ENCODE measurements at places on chromosomes 1 and 21.

DNA sequence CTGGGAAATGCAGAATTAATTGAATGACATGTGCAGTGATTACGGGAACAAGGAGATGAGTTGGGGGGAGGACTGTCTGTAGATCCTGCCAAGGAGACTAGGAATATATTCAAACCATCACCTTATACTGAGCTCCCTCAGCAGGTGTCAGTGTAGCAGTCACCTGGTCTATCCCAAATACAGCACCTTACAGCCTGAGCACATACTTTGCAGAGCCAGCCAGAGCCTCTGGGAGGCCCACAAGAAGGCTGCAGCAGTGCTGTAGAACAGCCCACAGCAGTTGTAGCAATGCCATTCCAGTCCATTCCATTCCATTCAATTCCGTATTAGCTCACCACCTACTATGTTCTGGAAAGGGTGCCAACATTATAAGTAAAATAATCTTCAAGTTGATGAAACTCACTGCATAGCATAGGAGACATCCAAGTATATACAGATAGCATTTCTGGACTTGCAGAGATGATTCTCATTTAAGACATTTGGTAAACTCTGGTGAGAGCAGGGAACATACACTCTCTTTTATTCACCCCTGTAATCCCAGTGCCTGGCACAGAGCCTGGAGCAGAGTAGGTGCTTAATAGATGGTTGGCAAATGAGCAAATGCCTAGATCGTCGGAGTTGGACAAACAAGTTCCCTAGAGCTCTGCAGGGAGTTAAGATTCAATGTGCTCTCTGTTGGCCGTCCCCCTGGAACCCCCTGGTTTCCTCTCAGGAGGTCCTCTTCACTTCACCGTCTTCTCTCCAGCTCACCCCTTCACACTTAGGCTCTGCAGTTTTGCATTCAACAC, 44.7 kb downstream of the KCNC4 start:
- no peak for DNase-seq

DNA sequence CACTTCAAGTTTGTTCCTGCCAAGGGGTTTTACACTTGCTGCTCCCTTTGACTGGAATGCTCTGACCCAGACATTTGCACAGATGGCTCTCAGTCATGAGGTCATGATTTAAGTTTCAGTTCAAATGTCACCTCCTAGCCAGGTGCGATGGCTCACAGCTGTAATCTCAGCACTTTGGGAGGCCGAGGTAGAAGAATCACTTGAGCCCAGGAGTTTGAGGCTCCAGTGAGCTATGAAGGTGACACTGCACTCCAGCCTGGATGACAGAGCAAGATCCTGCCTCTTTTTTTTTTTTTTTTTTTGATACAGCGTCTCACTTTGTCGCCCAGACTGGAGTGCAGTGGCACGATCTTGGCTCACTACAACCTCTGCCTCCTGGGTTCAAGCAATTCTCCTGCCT, 4.5 kb upstream of the ZMYM4 start:
- no peak for DNase-seq

GRCh38 chr1:205577874-205578658, 53.7 kb downstream of the ELK4 start:
- no peak for DNase-seq

- no peak for DNase-seq
Observed at GRCh38 chr1:114435088-114435715, 75.8 kb downstream of the TRIM33 start.

GRCh38 chr1:110390692-110391245, at the start of gene SLC16A4:
Gene SLC16A4, minus strand, starts transcription at chr1:110391026. Its CDS starts 1,703 bp downstream, at chr1:110389323.
- no peak for DNase-seq

DNA sequence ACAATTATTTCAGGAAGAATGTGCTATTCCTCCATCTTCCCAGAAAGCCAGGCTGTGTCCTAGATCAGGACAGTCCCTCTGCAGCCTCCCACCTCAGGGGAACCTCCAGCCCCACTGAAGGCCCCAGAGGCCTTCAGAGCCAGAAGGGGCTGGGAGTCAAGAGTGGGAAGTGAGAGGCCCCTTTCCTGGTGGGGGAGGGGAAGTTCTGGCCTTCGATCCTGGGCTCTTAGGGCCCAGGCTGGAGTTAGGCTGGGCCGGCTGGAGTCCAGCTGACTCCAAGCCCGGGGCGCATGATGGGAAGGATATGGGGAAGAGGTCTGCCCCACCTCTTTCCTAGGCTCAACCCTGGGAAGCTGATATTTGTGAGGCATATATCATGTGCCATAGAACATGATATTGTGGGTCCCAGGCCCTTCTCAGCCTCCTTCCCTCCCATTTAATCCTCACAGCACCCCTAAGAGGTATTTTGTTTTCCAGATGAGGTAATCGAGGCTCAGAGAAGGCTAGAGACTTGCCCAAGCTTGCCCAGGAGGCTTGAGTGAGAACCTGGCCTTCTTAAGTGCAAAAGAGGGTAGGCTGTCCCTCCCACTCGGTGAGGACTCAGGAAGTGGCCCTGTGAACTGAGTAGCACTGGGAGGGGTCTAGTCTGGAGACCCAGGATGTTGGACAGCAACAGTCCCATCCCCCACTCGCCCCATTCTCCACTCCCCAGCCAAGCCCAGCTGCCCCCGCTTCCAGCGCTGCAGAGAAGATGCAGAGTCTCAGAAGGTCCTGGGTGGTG, 18.6 kb upstream of the HSPG2 start:
- no peak for DNase-seq

DNA sequence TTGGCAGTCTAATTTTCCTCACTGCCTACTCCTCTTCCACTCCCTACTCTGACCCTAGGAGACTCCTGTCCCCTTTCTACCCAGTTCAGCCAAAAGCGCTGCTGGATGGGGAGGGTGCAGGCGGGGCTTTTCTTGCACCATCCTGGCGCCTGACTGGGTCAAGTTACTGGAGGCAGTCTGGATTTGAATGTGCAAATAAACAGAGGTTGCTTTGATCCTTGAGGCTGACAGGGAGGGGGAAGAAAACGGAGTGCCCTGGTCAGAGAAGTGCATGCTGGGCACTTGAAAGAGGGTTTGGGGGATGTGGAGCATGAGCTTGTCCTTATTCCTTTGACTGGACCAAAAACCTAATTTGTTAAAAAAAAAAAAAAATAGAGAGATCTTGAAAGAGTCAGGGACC, 76.8 kb upstream of the SOX13 start:
- no peak for DNase-seq

GRCh38 chr1:119485201-119485600, 21.8 kb upstream of the HSD3B1 start:
- no peak for DNase-seq

DNA sequence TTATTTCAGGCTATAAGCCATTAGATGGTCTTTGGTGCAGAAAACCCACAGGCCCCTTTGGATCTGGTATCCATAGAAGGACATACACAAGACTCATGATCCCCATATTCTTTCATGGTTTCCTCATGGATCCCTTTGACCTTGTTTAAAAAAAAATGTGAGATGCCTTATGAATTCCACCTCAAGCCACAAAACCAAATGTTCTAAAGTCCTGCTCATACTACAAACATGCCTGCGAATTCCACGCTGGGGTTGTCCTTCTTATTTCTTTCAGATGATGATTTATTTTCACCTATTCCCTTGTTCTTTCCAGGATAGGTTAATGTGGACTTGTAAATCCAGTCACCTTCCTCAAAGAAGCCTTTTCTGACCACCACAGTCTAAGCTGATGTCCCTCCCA, 256.9 kb upstream of the DPYD start:
- no peak for DNase-seq

GRCh38 chr1:154837034-154837671, 32.9 kb downstream of the KCNN3 start:
- DNase-seq, result no peak

- DNase-seq, result no peak
Observed at GRCh38 chr1:11847667-11848372, at the start of gene NPPA. Gene NPPA, minus strand, starts transcription at chr1:11847783. Its CDS starts 99 bp downstream, at chr1:11847684.

- DNase-seq, result no peak
Observed at GRCh38 chr1:67771152-67771551, 62.1 kb downstream of the GNG12 start.

DNA sequence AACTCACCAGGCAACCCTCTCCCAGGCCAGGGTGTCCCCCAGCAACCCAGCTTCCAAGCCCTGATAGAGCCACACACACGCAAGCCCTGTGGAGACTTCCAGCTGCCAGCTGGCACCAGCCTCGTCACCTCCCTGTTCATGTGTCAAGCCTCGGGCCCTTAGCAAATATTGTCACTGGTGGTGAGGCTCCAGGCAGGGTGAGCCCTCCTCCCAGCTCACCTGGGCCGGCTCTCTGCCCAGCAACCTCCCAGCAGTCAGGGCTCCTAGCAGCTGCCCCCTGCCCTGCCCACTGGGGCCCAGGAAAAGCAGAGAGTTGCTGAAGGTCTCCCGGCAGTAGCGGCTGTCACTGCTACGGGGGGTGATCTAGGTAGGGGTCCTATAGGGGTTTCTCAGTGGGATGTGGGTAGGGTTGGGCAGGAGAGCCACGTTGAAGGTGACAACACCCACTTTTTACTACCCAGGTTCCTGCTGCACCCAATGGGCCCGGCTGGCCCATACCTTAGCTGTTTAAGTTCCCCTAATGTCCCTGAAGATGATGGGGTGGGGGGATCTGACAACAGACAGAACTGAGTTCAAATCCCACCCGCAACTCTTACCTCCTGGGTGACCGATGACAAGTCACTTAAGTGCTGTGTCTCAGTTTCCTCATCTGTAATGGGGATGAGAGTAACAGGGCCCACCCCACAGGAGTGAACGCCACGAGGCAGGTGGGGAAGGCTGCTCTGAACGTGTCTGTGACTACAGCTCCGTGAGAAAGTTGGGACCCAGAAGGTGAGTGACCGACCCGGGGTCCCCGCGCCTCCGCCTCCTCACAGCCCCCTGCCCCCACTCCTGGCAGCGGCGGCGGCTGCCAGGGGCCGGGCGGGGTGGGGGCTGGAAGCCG, 678 bp downstream of the TTC39A start:
- no peak for DNase-seq

DNA sequence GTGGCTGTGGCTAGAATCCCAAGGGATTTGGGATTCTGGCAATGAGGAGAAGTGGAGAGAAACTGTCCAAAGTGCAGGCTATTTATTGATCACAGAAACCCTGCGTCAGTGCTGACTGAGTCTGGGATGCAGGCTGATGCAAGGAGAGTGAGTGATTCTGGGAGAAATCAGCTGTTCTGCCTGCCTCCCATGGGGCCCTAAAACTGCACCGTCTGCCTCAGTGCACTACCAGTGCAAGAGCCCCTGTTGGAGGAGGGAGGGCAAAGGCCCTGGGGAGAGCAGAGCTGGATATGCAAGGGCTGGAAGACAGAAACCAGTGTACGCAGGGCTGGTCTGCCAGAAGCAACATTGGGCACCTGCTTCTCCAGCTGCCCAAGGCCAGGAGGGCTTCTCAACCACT, 42.6 kb downstream of the C1orf198 start:
- no peak for DNase-seq

DNA sequence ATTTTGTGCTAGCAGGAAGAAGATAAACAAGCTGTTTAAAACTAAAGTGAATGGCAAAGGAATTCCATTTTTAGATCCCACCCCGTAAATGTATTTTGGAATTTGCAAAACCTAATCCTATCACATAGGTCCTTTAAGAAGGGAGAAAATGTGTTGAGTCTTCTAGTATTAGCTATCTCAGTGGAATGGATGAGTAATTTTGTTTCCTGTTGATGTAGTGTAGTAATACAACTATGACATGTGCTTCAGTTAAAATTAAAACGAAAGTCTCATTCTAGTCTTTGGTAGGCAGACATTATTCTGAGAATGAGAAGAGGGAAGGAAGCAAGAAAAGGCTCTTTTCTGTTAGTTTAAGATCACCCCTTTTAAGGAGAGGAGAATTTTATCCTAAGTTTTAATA, 265.9 kb upstream of the C1orf105 start:
- DNase-seq, result no peak

DNA sequence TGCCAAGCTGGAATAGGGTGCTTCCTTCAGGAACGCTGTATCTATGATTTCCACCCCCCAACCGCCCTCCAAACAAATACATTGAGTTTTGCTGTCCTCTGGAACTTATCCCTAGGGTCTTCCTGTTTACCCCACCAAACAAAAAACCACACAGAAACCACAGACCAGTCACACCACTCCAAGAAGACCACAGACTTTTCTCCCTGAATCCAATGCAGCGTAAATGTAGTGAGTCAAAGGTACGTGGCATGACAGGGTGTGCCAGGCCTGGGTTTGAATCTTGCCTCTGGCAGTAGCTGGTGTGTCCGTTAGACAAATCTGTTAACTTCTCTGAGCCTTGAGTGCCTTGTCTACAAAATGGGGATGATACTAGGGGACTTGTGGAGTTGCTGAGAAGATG, 27.8 kb downstream of the ASAP3 start:
- no peak for DNase-seq

DNA sequence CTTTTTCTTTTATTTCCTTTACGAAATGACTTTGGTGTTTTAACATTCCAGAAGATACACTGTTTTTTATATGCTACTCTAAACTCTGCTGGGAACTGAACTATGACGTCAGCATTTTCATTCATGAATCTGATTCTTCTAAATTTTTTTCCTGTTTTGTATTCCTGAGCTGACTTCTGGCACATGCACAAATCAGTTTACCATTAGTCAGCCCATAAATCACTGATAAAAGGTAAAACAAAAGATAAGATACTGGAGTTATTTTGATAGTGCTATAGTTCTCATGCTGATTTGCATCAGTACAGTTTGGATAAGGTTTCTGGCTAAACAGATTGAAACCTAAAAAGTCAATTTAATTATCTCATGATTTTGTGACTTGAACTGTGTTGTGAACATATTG, 10.4 kb downstream of the CAMTA1 start:
- no peak for DNase-seq

DNA sequence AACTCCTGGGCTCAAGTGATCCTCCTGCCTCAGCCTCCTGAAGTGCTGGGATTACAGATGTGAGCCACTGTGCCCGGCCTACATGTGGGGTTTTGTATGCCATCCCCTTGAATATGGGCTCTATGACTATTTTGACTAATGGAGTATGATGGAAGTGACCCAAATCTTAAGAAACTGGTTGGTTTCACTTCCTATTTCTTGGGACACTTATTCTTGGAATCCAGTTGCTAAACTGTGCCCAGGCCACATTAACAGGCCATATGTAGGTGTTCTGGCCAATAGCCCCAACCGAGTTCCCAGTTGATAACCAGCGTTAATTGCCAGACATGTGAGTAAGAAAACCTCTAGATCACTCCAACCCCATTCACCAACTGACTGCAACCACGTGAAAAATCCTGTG, 36.3 kb upstream of the CLIC4 start:
- no peak for DNase-seq

GRCh38 chr1:180092931-180093650, 61.6 kb upstream of the QSOX1 start:
- DNase-seq, result no peak

- no peak for DNase-seq
Observed at GRCh38 chr1:204435381-204435831, 23.8 kb upstream of the PPP1R15B start.

DNA sequence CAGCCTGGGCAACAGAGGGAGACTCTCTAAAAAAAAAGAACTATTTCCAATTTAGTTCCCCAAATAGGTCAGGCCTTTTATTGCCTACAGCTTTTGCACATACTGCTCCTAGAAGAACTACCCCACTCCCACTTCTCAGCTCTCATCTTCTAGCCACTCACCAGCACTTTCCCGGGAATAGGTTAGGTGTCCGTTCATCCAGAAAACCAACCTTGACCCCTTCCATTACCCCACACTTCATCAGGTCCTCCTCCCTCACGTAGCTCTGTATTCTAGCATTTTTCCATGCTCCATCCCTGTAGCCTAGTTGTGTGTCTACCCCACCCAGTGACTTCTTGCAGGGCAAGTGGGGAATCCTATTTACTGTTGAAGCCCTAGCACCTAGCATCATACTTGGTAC, 42.6 kb downstream of the C8B start:
- DNase-seq, result no peak
